H1 (cell line): ENCODE measurements at places on chromosomes 13 and 19.

GRCh38 chr13:90926459-90926858 lies 421.0 kb upstream of the MIR17HG start:
- no peak for DNase-seq

GRCh38 chr19:10884274-10884673 lies 12.9 kb downstream of the CARM1 start:
- DNase-seq = no peak

DNA sequence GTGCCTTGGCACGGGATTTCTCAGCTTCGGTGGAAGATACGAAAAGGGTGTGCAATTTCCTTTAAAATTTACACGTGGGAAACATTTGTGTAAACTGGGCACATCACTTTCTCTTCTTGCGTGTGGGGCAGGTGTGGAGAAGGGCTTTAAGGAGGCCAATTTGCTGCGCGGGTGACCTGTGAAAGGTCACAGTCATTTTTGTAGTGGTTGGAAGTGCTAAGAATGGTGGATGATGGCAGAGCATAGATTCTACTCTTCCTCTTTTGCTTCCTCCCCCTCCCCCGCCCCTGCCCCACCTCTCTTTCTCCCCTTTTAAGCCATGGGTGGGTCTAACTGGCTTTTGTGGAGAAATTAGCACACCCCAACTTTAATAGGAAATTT lies 7.2 kb downstream of the SLITRK5 start:
- no peak for DNase-seq

DNA sequence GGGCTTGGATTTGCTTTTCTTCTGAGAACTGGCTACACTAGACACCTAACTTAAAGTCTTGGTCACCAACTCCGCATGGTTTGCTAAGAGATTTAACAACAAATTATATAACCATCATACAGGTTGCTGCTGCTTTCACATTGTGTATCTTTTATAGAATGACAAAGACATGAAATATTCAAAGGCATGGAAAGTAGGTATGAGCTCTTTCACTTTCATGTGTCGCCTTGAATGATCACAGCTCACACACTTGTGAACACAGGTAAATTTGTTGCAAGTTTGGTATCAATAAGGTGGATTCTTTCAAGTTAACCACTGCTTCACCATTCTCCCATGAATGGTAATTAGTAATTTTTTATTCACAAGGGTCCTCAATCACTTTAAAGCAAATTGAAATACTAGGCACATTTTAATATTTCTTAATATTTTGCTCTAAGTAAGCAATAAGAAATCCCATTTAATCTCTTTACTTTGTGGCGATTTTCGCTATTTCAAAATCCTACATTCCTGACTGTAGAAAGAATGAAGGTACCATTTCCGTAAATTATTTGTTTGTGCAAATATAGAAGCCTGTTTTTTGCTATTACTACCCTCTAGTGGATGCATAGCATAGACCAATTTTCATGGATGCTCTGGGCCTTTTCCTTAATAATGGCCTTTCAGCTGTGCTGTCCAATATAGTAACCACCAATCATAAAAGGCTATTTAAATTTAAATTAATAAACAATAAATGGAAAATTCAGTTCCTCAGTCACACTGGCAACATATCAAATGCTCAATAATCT lies 45.5 kb upstream of the FREM2 start:
- DNase-seq = no peak

DNA sequence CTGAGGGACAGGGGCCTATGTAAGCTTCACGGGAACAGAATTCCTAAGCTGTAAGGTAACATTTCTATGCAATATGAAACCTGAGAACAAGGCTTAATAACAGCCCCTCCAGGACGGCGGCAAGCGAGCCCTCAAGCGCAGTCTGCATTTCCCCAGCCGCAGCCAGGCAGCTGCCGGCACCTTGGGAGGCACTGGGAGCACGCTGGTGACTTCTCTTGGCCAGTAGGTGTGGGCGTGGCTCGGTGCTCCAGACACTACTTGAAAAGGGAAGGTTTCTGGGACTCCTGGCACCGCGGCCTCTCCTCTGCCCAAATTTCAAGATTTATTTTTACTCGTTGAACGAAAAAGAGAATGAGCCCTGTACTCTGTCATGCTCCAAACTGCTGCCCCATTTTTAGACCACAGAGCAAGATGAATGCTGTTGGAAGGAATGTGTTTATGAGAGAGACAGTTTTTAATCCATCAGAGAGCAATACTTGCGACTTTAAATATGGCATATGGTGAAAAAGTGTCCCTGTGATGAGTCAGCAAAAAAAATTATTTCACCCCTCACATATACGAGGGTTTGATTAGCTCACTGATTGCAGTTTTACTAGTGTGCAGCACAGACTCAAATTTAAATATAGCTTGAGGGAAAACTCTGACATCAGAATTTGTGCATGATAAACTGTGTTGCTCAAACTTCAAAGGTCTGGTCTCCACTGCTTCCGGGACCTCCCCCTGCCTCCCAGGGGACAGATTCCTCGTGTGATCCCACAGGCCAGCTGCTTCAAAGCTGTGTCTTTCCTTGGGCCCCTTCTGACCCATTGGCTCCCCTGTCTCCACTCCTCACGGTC lies 81.2 kb downstream of the COL4A2 start:
- DNase-seq = no peak

DNA sequence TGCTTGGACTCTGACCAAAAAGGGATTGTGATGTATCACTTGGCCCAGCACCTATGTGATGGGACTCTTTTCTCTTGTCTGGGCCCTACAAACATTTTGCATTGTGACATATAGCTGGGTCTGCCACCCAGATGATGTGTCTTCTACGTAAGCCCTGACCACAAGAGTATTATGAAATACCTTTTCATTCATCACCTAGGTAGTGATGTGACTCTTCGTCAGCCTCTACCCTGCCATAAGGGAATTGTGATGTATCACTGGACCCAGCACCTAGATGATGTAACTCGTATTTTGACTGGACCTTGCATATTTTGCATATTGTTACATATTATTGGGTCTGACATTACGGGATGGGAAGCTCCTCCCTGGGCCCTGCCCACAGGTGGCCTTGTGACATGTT lies 29.7 kb upstream of the ZNF681 start:
- peak; percentile 20 for DNase-seq

DNA sequence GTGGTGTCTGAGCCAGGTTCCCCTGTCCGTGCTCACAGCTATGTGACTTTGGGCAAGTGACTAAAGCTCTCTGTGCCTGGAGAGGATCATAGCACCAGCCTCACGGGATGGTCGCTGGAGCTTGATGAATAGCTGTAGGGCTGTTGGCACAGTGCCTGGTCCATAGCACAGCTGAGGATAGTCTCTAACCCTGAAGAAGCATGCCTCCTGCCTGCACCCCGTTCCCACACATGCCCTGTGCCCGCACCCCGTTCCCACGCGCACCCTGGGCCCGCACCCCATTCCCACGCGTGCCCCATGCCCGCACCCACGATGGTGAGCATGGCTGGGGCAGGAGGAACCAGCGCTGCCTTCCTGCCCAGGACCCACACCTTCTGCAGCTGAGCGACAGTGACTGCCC lies 63.7 kb upstream of the F7 start:
- no peak for DNase-seq

GRCh38 chr19:44745341-44745831 lies 3.1 kb upstream of the BCL3 start:
- no peak for DNase-seq

DNA sequence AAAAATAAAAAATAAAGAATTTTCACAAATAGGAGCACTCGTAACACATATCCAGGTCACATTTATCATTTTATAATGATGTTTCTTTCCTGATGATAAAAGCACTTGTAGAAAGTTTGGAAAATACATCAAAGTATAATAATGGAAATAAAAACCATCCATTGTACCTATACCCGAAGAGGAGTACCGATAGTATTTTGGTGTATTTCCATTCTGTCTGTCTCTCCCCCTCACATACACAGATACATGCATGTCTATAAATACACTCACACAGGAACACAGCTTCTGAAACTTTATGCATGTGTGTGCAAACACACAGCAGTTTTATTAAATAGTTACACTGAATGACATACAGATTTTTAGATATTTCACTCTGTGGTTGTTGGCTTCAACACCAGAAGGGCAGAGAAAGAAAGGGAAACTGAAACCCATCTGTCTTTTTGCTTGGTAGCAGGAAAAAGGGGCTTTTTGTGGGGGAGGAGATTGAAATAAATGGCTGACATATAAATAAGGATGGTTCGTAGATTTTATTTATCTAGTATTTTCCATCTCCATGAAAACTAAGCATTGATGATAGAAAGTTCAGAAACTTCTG lies 114.8 kb downstream of the LRCH1 start:
- no peak for DNase-seq

DNA sequence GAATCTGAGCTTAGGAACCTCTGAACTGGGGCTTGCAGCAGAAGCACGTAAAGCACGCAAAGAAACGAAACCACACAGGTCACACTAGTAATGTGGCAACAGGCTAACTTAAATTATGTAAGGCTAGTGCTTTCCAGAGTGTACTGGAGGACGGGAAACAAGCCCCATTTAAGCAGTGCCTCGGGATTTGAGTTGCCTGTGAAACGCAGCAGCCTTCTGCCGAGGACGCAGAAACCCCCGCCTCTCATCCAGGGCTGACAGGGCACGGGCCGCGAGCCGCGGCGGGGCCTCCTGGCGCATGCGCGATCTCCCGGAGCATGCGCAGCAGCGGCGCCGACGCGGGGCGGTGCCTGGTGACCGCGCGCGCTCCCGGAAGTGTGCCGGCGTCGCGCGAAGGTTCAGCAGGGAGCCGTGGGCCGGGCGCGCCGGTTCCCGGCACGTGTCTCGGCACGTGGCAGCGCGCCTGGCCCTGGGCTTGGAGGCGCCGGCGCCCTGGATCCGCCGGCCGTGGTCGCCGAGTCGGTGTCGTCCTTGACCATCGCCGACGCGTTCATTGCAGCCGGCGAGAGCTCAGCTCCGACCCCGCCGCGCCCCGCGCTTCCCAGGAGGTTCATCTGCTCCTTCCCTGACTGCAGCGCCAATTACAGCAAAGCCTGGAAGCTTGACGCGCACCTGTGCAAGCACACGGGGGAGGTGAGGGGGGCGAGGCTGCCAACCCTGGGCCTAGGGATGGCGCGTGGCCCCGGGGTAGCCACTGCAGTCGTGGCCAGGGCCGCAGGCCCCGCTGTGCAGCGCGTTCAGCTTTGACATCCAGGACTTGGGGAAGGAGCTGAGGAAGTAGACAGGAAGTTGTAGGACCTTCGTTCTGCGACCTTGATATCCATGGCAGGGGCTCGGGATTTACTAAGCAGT lies at the start of gene GTF3A:
TSS of gene GTF3A (plus strand) at position 374 of the 912 bp plus-strand sequence.
- DNase-seq = peak; percentile 87

DNA sequence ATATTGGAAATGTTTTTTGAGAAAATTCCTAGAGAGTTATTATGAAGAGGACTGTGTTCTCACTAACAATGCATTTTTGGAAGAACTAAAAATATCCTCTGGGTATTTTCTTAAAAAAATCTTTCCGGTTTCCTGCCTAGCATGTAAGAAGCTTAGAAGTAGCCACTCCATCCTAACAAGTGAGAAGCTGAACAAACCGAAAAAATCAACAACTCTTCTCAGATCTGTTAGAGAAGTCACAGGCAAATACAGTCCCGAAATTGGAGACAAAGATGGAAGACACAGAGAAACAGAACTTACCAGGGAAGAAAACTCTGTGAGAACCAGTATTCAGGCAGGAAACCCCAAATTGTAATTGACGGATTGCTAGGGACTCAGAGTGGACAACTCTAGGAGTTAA lies 173.0 kb downstream of the KLF12 start:
- no peak for DNase-seq

DNA sequence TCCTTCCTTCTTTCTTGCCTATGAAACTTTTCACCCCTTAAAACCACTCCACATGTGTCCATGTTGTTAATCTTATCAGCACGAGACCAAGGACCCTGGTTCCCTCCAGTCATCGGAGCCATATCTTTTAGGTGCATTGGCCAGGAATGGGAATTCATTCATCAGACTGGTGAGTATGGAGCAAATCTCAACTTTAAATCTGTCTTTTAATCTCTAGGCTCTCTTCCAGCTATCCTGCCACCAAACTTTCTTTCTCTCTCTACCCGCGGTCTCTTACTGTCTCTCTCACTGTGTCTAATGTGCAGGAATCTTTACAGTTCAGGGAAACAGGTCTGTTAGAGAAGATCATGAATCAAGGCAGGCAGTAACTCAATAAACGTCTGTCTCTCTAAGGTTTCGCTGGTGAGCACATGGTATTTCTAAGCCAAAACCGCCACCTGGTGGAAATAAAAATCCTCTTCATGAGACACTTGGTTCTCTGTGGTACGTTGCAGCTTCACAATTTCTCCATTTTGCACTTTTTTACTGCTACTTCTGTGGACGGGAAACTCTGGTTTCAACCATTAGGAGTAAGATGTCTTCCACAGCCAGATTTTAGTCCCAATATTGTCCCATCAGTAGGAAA lies 16.1 kb downstream of the LGALS16 start:
- DNase-seq = peak; percentile 15

DNA sequence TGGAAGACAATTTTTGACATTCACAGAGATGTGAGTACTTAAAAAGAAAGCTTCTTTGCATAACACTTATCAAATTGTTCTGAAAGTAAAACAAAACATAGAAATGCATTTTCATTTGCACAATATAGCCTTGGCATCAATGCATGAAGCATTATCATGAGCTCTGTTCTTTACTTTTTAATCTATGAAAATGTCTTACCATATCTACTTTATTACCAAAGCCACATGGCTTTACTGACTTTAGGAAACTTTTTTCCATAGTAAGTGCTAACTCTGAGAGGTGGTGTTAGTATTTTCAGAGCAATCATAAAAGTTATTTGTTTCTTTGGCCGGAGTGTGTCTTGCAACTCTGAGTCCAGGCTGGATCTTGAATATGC lies 10.5 kb downstream of the TNFRSF19 start:
- no peak for DNase-seq

- no peak for DNase-seq
These were observed 60.9 kb downstream of the FOXO1 start for GRCh38 chr13:40605573-40605972.

DNA sequence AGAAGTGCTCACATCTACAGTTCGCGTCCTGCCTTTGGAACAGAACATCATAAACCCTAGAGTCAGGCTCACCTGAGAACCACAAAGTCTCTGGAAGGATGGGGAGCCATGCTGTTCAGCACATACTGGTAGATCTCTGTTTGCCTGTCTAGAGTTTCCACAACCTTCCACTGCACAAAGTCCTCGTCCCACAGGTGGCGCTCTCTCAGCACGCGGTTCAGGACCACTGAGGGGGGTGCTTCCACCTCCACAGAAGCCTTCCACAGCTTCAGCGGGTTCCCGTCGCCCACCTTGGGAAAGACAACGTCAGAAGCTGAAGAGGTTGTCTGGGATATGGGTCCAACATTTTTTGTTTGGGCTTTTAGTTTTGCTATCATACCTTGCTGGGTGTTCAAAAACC lies 93.6 kb downstream of the KL start:
- DNase-seq = no peak

GRCh38 chr13:58343076-58343475 lies 711.5 kb downstream of the PCDH17 start:
- no peak for DNase-seq

DNA sequence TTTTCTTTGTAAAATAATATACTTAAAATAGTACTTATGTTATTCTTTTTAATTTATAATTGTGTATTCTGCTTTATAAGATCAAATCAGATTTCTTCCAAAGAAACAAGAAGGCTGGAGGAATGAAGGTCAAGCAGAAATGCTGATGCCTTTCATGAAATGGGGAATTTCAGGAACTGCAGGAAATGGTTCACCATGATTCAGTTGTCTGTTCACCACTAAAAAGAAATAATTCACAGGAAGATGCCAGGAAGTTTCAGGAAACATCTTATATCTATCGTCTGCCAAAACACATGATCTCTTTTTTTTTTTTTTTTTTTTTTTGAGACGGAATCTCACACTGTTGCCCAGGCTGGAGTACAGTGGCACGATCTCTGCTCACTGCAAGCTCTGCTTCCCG lies 15.7 kb upstream of the SCEL start:
- no peak for DNase-seq

- DNase-seq = no peak
These were observed 204.0 kb upstream of the TSHZ3 start for GRCh38 chr19:31553112-31553845.
